ENCODE measurements at places on chromosomes 7 and 10.

DNA sequence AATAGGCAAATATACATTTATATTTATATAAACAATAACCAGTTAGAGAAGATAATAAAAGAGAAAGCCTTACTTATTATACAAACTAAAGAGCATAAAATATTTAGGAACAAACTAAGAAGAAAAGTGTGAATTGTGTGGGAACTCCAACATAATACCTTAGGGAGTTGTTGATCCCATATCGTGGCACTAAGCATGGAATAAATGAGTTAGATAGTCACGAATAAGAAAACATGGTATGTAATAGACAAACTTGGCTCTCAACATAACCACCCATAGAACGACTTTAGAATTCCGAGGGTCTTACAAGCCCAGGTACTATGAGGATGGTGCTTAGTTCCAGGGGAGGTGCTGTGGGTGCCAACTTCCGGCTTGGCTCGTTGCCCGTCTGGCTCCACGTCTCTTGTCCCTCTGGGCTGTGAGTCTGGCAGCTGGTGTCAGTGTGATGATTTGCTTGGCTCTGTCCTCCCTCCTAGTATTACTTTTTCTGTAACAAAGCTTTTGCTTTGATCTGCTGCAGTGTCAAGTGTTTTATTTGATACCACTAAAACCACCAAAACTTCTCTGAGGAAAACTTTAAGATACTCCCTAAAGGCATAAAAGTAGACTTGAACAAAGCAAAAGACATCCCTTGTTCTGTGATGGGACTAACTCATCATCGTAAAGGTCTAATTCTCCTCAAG, 9.5 kb upstream of the RBM20 start:
- peak; percentile 77 for DNase-seq

- DNase-seq: peak; percentile 75
These were observed 91.6 kb downstream of the COBL start for GRCh38 chr7:51224811-51225595.

DNA sequence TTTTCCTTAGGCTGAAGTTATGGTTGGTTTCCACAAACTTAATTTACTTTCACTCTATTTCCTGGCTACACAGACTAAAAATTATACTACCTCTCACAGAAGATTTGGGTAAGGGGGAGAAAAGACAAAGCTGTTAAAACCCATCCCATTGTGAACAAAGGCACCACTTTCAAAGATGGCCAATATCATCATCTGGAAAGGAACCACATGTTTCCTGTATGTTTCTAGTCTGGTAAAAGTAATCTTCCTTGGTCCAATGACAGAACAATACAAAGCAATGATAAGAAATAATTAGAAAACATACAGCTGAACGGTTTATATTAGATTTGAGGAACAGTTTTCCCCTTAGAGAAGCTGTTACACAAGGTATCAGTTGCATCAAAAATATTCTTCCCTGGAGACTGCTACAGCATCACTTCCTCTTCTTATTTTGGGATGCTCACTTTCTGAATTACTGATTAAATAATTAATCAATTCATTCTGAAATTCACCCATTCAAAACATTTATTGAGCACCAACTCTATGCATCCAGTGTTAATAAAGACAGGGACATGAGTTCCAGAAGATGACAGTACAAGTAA, 8.5 kb upstream of the SFR1 start:
- no peak for DNase-seq

DNA sequence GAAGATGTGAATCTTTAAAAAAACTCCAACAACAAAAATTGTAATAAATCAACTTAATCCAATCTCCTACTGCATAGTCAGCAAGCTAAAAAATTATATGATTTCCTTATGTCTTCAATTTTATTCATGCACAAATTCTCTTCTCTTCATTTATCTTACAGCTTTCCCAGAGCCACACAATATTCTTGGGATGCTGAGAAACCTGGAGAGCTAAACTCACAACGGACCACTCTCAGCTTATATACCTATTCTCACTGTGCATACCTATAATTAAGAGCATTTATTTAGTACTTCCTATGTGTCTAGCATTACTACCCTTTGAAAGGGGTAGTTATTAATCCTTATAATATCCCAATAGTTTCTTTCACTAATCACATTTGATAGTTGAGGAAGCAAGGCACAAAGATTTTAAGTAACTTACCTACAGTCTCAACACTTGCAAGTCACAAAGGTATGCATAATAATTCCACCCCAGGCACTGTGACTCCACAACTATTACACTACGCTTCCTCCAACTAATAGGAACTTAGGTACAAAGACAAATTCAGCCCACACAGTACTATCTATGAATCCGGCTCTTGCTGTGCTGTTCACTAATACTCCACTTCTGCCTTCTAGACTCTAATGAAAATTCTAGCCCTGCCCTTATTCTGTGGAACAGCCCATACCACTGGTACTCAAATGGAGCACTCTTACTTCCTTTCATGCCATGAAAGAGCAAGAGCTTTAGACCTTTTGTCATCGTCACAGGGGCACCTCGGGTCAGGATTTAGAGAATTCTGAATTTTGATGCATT, 5.1 kb downstream of the CCDC71L start:
- no peak for DNase-seq

DNA sequence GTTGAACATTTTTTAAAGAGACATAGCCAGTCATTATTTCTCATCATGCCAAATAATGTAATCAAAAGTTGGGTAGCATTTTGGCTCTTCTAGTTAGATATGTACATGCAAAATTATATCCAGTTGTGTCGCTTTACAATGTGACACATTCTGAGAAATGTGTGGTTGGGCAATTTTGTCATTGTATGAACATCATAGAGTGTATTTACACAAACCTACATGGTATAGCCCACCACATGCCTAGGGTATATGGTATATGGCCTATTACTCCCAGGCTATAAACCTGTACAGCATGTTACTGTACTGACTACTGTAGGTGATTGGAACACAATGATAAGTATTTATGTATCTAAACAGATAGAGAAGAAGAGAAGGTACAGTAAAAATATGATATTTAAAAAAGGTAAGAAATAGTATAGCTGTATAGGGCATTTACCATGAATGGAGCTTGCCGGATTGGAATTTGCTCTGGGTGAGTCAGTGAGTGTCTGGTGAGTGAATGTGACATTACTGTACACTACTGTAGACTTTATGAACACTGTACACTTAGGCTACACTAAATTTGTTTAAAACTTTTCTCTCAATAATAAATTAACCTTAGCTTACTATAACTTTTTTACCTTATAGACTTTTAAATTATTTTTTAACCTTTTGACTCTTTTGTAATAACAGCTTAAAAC, 16.5 kb downstream of the ZNF365 start:
- no peak for DNase-seq

GRCh38 chr7:127892488-127893314, 138.5 kb downstream of the LRRC4 start:
- DNase-seq: no peak

DNA sequence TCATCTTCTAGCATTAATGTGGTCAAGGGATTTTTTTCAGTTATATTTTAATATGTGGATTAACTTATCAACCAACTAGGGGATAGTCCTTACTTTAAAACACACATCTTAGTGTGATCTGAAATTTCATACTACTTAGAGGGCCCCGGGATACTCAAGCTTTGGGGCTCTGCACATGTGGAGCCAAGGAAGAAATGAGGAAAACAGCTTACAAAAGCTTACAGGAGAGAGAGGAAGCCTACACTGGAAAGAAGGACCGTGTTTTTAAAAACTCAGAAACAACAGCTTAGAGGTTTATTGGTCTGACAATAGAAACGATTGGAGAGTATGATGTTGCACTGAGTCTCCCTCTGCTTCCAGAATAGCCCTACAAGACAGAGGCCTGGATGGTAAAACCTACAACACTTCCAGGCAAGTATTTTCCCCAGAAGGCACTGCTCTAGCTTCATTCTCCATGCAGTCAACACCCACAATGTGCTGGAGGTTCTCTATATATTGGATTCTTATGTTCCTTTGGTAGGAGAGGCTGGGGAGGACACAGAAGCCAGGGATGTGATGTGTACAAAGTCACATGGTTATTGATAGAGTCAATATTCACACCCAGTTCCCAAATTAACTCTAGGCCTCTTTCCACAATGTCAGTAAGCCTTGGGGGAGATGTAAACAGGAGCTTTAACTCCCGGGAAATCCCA, 47.3 kb downstream of the JCAD start:
- no peak for DNase-seq

DNA sequence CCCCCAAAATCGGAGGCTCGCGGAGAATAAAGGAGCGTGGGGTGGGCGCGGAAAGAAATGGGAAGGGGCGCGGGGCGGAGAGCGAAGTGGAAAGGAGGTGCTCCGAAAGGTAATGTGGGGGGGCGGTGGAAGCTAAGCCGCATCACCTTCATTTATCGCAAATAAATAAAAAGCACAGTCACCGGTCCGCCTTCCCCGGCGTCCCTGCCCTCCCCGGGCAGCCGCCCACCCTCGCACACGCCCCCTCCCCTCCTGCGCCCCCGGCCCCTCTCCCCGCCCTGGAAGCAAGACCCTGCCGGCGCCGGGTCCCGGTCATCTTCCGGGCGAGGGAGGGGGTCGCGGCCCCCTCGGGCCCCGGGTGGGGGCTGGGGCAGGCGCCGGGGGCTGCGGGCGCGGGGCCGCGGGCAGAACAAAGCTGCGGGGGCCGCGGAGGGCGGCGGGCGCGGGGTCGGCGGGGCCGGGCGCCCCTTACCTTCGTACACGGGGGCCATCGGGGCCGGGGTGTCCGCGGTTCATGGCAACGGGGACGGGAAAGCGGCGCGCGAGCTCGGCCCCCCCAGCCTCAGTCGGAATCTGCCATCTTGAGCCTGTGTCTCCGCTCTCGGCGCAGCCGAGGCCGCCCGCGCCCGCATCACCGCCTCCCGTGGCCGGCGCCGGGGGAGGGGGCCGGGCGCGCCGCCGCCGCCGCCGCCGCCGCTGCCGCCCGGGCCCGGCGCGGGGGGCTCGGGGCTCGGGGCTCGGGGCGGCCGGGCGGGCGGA, 486 bp downstream of the HIPK2 start:
- DNase-seq: no peak

DNA sequence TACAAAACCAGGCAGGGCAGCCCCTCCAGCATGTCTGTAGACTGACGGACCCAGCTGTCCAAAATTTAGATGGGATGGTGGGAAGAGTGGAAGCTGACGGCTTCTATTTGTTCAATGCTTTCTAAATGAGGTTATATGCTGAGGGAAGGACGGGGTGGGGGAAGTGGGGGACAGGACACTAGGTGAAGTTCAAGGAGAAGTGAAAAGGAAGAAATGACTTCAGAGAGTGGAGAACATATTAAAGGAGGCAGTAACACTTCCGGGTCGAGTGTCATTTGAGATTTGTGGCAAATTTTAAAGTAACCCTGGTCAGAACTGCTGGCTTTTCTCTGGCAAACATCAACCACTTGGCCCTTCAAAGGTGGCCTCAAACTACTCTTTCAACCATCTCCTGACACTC, 9.4 kb downstream of the PIP4K2A start:
- DNase-seq: no peak

DNA sequence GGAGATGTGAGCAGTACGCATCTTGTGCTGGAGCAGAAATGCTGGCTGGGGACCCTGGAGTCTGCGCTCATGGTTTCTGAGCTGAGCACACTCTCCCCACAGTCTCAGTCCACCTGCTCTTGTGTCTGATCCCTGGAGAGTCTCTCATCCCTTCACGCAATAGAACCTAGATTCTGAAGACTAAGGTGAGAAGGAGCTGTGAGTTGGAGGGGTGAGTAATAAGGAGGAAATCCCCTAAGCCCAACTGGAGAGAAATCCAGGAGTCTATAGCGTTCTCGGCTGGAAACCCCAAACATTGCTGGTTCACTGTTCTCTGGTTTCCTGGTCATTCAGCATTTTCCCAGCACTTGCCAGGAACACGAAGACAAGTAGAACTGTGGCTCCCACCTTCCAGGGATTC, 68.3 kb upstream of the SMNDC1 start:
- DNase-seq: no peak

GRCh38 chr10:122164023-122164601, 107.0 kb upstream of the BTBD16 start:
- DNase-seq: peak; percentile 64

- DNase-seq: peak; percentile 92
These were observed at the start of gene PPP3CB for GRCh38 chr10:73495884-73496674. Gene PPP3CB (minus strand): TSS chr10:73496024. CDS start chr10:73495889, 135 bp downstream.

- DNase-seq: no peak
These were observed 818 bp downstream of the DLD start for GRCh38 chr7:107891636-107892366.

DNA sequence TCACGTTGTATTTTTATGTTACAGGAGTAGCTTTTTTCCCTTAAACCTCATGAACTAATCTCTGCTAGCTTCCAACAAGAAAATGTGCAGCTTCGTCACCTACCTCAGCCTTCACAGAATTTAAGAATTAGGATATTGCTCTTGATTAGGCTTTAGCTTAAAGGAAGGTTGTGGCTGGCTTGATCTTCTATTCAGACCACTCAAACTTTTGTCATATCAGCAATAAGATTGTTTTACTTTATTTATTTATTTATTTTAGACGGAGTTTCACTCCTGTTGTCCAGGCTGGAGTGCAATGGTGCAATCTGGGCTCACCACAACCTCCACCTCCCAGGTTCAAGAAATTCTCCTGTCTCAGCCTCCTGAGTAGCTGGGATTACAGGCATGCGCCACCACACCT, 125.6 kb upstream of the GPR22 start:
- DNase-seq: no peak

DNA sequence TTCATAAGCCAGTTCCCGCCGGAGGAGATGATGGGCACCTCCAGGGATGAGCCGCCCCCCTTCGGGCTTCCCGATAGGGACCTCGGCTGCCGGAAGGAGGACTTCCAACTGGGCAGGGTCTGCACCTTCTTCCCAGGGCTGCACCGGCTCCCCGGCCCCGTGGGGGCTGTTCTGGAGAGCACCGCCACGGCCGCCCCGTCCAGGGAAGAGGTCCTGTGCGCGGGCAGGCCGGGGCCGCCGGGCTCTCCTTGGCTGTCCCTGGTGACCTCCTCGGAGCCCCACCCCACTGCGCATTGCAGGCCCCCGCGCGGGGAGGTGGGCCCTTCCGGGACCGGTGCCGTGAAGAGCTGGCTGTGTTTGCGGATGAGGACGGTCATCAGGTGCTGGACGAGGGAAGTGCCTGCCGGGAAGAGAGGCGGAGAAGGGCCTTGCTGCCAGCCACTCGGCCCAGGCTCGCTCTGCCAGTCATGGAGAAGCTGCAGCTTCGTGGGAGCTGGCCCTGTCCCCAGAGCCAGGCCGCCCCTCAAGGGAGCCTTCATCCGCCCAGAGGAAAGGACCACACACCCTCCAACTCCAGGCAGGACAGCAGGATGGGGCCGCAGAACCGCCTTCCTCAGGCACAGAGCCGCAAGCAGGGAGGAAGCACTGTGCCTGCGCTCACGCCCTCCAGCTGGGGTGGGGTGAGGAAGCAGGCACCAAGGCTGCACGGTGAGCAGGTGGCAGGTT, 144.4 kb downstream of the MAPK8 start:
- no peak for DNase-seq

Measured in DMS153 (cell line).